ENCODE measurements at places on chromosomes 2 and 18. TPM values are rescaled to one million over a fixed set of nuclear protein-coding genes. Genes with fewer than 3 reads are reported as not detected.

Gene SCN9A
- 2.1 TPM for total RNA-seq

DNA sequence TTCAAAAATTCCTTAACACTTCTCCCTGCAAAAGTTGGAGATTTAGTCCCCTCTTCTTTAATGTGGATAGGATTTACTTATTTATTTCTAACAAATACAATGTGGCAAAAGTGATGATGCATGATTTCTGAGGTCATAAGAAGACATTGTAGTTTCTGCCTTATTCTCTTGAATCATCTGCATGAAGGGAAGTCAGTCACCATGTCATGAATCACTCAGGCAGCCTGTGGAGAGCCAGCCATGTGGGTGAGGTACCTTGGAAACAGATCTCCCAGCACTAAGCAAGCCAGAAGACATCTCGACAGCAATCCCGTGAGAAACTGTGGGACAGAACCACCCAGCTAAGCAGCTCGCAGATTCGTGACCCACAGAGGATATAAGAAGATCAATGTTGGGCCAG, 2.7 kb upstream of the ZC3H8 start:
- peak; percentile 57 for DNase-seq

DNA sequence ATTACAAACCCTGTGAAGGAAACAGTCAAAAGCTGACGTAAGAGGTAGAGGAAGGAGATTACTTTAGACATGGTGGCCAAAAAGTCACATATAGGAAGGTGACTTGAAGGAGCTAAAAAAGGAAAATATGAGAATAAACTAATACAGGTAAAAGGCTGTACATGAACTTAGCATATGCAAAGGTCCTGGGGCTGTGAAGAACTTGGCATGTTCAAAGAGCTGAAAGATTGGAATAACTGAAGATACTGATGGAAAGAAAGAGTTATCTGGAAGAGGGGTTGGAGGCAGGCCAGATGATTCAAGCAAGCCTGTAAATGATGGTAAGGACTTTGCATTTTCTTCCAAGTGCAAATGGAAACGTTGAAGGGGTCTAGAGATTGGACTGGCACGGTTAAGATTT, 13.2 kb downstream of the IL36A start:
- no peak for DNase-seq

- DNase-seq = no peak
These were observed 128.9 kb upstream of the ITGB6 start for GRCh38 chr2:160328811-160329527.

DNA sequence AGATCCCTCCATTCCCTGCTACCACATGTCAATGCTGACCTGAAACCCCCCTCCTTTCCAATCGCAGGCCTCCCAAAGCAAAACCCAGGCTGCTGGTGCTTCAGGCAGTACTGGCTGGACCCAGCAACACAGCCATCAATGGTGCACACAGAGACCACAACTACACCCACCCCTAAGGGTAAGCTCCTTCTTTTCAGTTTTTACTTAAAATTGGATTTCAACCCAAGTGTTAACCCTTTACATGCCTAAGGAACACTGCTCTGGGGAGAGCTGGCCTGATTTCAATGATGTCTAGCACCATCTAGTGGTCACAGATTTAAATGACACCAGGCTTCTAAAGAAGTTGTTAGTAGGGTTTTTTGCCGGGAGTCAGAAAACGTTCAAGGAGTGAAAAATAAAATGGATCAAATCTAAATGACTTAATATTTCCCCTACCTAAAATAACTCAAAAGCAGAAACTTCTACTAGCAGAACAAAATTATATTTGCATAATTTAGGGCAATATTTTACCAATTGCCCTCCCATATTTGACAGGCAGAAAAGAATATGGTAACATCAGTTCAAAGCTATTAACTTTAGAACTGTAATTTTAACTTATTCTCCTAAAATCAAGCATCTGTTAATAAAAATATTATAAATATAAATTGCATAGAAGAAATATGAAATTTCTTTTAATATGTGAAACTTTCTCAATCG, 24.6 kb downstream of the FECH start:
- DNase-seq = no peak

Gene KYNU
- 2.0 TPM for total RNA-seq

DNA sequence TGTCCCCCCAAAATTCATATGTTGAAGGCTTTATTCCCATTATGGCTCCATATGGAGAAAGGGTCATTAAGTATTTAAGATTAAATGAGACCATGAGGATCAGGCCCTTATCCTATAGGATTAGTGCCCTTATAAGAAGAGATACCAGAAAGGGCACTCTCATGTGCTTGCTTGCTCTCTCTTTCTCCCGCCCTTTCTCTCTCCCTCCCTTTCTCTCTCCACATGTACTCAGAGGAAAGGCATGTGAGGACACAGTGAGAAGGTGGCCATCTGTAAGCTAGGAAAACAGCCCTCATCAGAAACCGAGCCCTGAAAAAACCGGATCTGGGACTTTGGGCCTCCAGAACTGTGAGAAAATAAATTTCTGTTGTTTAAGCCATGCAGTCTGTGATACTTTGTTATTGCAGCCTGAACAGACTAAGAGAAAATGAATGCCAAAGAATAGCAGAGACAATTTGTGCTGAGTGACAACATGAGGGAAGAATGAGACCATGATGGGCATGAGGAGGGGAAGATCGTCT, 300.0 kb upstream of the SLC39A10 start:
- DNase-seq = no peak

- DNase-seq = peak; percentile 48
These were observed 575 bp downstream of the ATL2 start for GRCh38 chr2:38376346-38377049.

DNA sequence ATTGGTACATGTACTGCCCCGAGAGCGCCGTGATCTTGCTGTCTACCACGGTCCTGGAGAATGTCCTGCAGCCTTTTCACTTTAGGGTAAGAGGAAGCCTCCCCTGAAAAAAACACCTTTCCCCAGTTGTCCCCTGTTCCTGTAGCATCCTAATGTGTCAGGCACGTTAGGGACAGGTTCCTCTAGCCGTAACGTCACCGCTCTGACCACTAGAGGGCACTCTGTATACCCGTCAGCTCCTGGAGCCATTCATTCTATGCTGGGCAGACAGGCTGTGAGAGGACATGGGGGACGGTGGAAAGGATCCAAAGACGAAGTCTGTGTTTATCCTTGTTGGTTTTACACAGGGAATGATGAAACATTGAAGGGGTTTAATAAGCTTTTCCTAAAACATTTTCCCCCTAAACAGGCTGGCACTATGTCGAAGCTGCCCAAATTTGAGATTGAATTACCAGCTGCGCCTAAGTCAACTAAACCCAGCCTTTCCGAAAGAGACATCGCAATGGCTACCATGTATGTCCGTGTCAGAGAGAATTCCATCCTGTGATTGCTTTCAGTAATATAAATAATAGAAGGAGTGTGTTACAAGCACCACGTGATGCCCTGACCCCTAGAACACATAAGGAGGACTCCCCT, 12.7 kb downstream of the RMC1 start:
- no peak for DNase-seq

Gene RAX
- total RNA-seq = not detected

GRCh38 chr2:98869272-98869641, 66.8 kb downstream of the CRACDL start:
- DNase-seq = no peak

Gene CHRND
- total RNA-seq = not detected

Gene IL1RN
- 0.29 TPM for total RNA-seq

DNA sequence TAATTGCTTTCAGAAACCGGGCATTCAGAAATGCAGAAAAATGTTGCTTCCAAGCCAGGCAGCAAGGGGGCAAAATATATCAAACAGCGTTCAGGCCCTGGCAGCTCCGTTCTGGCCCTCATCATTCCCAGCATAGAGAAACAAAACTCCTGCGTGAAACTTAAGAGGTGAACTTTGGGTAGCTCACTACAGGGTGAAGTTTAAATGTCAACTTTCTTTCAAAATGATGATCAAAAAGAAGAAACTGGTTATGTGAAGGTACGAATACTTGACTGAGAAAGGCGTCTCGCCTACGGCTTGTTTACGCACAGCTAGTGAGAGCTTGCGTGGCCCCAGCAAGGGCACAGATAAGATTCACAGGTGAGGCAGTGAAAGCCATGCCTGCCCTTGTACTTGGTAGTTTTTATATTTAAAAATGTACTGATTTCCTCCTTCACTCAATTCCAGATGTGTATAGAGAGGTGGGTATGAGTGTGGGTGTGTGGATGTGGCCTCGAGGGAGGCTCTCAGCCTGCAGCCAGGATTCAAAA, 127.5 kb downstream of the NFATC1 start:
- no peak for DNase-seq

GRCh38 chr2:110869472-110870446, 137.4 kb downstream of the ACOXL start:
- DNase-seq = no peak

Gene UGT1A6
- 5.1 TPM for total RNA-seq

GRCh38 chr2:99715956-99716355, 226.1 kb upstream of the REV1 start:
- DNase-seq = no peak

DNA sequence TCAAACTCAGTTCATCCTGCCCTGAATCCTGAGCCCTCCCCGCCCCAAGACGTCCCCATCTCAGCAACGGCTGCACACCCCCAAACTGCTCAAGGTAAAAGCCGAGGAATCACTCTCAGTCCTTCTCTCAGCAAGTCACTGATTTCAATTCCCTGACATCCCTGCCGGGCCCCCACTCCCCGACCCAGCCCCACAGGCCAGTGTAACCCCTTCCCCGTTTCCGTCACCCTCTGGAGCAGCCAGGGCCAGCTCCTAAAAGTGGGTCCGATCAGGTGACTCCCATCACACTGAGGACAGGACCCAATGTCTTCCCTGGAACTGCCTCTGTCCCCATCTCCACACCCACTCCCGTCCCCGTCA, 20.5 kb downstream of the SNORC start:
- DNase-seq = no peak

GRCh38 chr2:213162516-213163118, 11.2 kb upstream of the IKZF2 start:
- DNase-seq = no peak

Gene TWIST2
- total RNA-seq = 1.8 TPM

- no peak for DNase-seq
These were observed 117.4 kb downstream of the RHBDD1 start for GRCh38 chr2:226953206-226953605.

DNA sequence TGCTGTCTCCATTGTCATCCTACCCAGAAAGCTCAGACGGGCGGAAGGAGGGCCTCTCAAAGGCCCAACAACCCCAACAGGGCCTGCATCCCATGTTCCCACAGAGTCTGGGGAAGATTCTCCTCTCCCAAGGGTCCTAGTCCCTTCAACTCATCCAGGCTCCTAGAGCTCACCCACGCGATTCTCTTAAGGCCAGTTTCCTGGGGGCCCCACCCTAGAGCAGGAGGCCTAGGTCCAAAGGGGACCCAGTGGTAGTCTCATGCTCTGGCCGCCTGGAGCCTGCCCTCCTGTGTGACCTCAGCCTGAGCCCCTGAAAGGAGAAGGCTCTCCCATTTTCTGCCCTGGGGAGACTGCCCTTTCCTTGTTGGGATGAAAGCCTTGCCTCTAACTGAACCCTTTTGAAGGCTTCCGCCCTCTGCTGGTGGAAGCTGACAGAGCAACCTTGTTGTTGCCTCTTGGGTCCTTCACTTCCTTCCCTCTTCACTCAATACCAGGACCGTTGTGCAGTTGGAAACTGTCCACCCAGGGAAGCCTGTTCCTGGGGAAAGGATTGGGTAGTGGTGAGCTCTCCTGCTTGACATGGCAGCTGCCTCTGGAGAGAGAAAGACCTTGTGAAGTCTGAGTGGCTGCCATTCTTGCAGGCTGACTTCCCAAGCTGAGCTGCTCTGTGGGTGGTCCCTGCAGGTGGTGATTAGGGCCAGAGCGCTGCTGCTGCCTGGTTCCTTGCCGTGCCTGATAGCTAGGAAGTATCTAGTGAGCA, 86.0 kb upstream of the ALPP start:
- no peak for DNase-seq

- DNase-seq = no peak
These were observed 188.8 kb downstream of the EN1 start for GRCh38 chr2:118658596-118659198.

Gene BZW1
- 699 TPM for total RNA-seq
